ENCODE measurements at places on chromosomes 4 and X.

GRCh38 chrX:42151808-42152207 lies 228.5 kb upstream of the CASK start:
- no peak for DNase-seq

DNA sequence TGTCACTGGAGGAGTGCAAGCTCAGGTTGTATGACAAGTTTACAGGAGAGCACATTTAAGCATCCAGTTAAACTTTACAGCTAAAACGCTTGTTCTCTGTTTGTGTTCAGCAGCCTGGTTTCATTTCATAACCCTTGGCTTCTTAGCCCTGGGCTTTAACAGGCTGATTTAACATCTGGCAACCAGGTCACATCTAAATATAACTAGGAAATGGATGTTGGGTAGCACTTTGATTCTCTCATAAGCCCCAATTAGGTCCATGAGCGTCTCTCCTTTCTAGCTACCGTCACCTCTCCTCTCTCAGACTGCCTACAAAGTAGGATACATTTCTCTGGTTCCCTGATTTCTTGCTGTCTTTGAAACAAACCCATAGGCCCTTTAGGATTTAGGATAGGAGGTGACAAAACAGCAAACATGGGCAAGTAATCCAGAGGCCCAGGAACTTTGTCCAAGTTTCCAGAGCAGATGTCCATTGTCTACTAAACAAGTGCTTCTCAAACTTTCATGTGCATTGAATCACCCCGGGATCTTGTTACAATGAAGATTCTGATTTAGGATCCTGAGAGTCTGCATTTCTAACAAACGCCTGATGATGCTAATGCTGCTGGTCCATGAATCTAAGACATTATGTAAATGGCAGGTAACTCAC lies 22.5 kb downstream of the OTUD6A start:
- no peak for DNase-seq

DNA sequence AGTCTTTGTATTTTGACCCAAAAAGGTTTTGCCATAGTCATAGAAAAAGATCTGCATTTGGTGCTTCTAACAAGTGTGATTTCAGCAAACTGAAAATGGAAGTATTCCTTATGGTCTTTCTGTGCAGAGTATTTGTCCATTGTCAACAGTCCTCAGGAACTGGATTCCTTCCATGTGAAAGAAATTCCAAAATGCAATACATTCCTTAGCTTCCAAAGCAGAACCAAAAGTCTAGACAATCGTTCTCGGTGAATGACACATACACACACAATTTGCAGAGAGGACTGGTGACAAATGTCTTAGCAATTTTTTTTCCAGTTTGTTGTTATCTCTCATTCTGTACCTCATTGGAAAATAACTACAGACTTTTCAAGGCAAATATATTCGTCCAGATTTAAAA lies 562.2 kb upstream of the SLIT2 start:
- DNase-seq, result no peak

DNA sequence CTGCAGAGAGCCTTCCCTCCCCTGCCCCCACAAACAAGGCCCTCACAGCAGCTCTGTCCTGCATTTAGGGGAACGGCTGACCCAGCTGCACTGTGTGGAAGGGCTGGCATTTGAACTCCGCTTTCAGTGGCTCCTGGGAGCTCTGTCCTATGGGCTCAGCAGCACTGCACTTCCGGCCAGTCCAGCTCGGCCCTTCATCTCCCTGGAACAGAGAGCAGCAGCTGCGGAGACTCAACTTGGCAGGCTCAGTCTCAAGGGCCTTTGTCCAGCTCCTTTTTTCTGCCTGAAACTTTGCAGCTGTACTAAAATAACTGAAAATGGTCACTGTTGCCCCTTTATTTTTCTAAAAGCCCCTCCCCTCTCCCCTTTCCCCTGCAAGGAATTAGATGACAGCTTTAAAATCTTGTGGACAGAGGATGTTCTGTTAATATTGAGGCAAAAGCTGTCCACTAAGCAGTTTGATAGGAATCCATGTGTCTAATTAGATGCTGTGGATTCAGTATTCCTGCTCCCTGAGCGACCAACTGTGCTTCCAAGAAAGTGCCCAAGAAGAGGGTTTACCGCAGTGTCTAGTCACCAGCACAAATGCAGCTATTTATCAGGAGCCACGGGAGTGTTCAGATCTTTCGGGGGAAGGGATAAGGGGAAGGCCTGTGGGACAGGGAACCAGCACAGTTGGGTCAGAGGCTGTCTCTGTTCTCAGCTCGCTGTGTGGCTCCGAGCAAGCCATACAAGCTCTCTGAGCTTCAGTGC lies 133.1 kb downstream of the AFAP1 start:
- DNase-seq, result peak; percentile 81

DNA sequence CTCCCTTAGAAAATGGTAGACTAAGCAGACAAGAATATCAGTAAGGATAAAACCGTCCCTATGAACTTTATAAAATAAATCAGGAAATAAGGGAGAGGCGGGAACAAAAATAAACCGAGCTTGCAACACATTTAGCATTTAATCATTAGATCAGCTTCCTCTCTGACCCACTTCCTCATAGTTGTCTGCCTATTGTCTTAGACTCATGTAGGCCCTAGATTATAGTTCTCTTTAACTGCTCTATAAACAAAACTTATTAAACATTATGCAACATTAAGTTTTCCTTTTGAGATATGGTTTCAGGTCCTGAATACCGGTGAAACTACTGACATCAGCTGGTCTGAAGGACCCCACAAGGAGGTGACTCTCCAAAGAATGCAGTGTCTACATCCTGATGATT lies 15.8 kb upstream of the SRD5A3 start:
- no peak for DNase-seq

DNA sequence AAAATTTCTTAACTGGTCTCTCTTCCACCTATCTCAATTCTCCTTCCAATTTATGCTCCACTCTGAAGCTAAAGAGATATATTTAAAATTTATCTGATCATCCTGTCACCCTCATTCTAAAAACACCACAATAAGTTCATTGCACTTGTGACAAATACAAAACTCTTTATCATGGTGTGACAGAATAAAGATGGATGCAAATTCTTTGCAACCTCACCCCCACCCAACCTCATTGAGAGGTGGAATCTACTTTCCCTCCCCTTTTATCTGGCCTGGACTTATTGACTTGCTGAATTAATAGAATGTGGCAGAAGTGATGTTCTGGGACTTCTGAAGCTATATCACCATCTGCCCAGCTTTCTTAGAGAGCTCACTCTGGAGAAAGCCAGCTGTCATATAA lies 46.5 kb downstream of the IDS start:
- DNase-seq, result no peak

DNA sequence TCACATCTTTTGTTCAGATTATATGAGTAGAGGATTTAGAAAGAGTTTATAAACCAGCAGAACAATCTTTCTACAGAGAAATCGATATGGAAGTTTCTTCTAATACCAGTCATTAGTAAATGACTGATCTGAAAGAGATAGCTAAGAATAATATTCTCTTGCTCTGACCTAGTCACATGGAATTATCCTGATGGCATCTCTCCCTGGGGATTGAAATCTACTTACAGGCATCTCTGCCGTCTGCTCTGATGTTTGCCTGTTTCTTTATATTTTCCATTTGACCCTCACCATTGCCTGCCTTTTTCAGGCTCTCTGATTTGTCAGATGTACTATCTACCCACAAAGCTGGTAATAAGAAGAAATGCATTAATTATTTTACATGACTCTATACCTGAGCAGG lies 1157.3 kb downstream of the PCDH7 start:
- no peak for DNase-seq

DNA sequence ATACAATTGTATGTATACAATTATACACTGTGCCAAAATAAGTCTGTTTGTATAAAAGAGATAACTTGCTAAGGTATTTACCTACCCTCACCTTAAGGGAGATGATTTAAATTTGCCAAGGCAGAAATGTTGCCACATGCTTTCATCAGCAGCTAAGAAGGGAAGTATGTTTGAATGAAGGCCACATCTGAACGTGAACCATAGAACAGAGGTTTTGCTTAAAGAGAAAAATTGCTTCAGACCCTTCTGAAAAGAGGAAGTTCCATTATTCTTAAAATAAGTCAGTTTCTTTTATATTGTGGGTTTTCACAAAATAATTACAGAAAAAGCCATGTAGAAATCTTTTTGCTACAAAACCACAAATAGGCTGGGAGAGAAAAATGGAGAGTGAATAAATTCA lies 621.5 kb upstream of the HTR2C start:
- DNase-seq, result no peak

GRCh38 chrX:50497114-50497513 lies 26.5 kb upstream of the DGKK start:
- no peak for DNase-seq

DNA sequence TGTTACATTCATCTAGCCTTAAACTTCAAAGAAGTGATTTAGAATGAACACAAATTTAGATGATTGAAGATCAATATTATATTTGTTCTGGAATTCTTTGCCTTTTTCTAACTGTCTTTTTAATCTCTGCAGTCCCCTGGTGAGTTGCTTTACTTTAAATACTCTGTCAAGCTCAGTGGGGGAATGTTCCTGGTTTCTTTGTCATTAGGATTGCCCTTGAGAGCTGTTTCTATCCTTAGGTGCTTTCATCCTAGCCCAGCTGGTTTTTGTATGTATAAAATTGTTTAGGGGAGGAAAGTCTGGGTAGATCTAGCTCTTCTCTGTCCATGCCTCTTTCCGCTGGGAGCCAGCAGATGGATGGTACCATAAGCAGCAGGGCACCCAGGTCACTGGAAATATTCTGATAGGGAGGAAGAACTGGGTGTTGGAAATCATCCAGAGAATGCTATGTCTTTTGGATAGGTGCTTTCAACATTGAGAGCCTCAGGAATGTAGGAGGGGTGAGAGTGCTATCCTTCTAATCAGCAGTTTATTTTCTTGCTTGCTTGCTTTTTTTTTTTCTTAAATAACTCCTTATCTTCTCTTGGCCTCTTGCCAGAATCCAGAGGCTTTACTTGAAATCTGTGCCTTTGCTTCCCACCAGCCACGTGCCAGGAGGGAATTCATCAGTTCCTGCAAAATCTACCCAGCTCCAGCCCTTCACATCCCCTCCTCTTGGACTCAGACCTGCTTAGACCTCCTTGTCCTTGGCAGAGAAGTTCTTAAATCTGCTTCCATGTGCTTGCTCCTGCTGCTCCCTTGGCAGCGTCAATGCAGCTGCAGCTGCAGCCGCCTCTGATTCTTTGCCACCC lies 215.3 kb upstream of the ANXA3 start:
- DNase-seq, result no peak

DNA sequence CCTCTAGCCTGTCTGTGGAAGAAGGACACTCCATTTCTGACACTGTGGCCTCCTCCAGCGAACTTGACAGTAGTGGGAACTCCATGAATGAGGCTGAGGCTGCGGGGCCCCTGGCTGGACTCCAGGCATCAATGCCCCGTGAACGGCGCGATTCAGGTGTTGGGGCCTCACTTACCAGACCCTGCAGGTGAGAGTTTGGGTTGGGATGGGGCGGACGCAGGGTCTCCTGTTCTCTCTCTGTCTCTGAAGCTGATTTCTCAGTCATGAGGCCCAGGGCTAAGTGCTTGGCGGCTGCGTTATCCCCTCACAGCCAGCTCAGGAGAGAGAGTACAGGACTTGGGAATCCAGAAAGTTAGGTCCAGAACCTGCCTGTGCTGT lies 71.0 kb downstream of the STARD8 start:
- no peak for DNase-seq

DNA sequence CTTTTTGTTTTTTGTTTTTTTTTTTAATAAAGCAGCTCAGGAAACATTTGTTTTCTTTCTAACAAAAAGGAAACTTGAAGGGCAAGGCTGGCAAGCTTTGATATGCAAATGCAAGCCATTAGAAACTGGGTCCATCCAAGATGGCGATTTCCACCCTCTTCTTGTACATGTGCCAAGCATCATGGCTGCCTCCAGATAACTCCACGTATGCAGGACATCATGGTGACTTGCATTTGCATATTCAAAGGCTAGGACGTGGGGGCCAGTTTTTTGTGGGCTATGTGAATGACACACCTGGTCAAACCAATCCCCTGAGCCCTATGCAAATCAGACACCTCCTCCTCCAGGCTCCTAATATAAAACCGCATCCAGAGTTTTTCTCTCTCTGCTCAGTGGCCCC lies 692.6 kb downstream of the FAM133A start:
- DNase-seq, result no peak

- no peak for DNase-seq
Measured at GRCh38 chr4:130485371-130485770, 1389.4 kb downstream of the C4orf33 start.

DNA sequence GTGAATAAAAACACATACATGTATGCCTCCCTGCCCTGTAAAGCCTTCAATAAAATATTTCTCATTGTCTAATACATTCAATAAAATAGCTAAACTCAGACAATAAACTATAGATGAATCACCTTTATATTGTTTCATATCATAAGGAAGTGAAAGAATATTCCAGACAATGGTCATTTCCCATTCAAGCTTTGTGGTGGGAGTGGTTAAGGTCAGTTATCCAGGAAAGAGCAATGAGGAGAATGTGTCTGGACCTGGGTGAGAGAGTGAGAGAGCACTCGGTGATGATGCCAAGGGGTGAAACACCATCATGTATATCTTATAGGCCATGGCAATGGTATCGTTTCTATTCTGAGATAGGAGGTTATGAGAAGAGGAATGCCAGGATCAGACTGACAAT lies 197.8 kb downstream of the PDHA2 start:
- no peak for DNase-seq

GRCh38 chrX:129791336-129791735 lies 11.6 kb downstream of the SASH3 start:
- no peak for DNase-seq

- no peak for DNase-seq
Measured at GRCh38 chr4:5789141-5789540, 78.1 kb downstream of the EVC start.

- no peak for DNase-seq
Measured at GRCh38 chrX:26032111-26032912, 105.8 kb upstream of the MAGEB18 start.

DNA sequence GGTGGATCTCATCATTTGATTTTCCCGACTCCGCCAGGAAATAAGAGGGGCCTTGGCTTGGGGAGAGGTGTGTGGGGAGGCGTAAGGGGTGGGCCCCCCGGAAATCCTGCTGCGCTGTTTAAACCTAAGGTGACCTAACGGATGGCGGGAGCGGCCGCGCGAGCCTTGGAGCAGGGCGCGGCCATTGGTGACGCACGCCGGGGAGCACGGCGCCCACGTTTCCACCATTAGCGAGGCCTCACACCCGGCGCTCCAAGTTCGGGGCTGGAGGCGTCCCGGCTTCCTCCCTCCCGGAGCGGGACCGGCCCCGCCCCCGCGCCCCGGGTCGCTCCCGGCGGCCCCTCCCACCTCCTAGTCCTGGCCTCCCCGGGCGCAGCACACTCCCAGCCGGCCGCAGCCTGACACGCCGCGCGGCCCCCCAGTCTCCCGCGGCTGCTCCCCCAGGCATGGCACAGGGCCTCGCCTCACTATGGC lies at the start of gene SMS:
Gene SMS (plus strand): TSS at position 354 of the 474 bp plus-strand sequence. CDS start 116 bp downstream, at position 470.
- peak; percentile 85 for DNase-seq

All from head of caudate nucleus (tissue), 42 donors.